ENCODE measurements at places on chromosomes 12 and 14. TPM values are rescaled to one million over a fixed set of nuclear protein-coding genes. Genes with fewer than 3 reads are reported as not detected.

DNA sequence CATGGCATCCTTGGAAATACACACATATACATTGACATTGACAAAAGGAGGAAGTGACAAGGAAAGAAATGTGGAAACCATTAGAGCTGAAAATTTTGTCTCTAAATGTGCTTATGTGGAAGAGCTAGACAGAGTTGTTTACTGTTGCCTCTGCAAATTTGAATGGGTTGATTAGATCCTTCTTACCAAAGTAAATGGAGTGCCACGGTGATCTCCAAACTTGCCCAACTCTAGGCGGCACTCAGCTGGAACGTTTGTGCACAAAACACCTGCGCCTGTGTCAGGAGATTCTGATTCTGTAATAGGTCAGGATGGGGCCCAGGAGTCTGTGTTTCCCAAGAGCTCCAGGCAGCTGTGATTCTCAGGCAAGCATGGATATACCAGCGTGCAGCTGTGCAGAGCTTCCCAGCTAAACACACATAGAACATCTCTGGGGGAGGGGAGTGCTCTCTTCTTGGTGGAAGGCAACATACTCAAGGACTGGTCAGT, 77.8 kb upstream of the BDKRB2 start:
- no peak for DNase-seq

RNASE3 gene
- total RNA-seq, result not detected

GRCh38 chr14:99616832-99617800, 13.1 kb upstream of the CCDC85C start:
- no peak for DNase-seq

MGAT4C gene
- 1.0 TPM for total RNA-seq

DNA sequence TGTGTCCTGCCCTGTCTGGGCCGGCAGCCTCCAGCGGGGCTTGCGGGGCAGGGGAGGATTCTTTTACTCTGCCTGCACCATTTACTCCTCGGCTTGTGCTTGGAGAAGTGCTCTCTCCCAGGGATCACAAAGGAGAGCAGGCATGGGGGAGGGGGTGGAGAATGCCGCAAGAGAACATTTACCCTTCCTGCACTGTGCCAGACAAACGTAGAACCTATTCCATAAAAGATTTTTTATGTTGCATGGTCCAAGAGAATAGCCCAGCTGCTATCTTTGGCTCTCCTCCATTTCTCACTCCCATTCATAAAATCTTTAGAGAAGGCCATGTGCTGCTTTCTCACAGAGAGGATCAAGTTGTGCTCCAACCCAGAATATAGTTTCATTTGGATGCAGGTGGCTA, 159.4 kb downstream of the SPTSSA start:
- DNase-seq, result no peak

DNA sequence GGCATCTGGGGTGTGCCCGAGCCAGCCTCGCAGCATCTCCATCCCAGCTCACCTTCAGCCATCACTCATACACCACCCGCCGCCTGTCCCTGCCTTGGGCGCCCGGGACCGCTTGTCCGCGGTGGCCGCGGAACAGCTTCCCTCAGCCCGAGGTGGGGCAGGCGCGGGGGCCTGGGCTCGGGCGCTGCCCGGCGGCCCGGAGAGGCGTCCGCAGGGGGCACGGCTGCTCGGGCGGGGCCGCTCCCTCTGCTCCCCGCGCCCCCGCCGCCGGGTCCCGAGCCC, 430 bp downstream of the SLC41A2 start:
- no peak for DNase-seq

HOXC12 gene
- 0.15 TPM for total RNA-seq

GRCh38 chr14:65637780-65638179, 225.2 kb downstream of the FUT8 start:
- no peak for DNase-seq

Data from breast epithelium (tissue), 4 donors.